ENCODE measurements at places on chromosomes 2 and 18.

- no peak for DNase-seq
These were observed 108.1 kb upstream of the SIX3 start for GRCh38 chr2:44833171-44834069.

DNA sequence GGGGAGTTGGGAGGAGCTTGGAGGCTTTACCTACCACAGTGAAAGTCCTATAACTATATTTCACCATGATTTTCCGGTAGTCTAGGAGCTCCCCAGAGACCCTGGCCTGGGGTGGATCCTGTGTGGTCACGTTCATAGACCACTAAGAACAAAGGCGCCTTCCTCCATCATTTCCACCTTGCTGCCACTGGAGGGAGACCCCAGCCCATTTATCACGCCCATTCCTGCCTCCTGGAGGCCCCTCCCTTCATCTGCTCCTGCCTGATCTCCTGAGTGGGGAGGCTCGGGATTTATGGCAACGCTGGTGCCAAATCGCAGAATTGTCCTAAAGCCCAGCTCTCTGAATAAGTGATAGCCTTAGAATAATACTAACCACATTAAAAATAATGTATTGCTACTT lies 507.6 kb upstream of the SPHKAP start:
- DNase-seq, result peak; percentile 10

- DNase-seq, result no peak
These were observed 151.4 kb downstream of the CHST9 start for GRCh38 chr18:27033722-27034121.

- no peak for DNase-seq
These were observed 548.6 kb upstream of the ZEB2 start for GRCh38 chr2:145068509-145068908.

DNA sequence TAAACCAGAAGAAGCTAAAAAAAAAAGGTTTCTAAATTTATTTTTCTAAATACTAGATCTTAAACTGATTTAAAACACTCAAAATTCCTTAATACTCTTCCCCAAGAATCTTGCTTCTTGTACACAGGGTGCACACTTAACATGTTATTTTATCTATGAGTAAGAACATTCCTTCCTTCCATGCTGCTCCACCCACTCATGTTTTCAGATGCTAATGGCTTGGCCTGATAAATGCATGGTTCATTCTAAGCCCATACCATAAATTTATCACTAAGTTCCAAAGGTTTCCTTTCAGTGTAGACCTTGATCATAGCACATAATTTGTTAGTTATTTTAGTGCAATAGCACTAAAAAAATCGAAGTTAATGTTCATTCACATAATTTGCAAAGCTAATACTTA lies 8.1 kb downstream of the FBXO48 start:
- no peak for DNase-seq

GRCh38 chr2:158243392-158243791 lies 141.7 kb downstream of the UPP2 start:
- DNase-seq, result no peak

- no peak for DNase-seq
These were observed 130.5 kb upstream of the SMAD2 start for GRCh38 chr18:48060970-48061369.

DNA sequence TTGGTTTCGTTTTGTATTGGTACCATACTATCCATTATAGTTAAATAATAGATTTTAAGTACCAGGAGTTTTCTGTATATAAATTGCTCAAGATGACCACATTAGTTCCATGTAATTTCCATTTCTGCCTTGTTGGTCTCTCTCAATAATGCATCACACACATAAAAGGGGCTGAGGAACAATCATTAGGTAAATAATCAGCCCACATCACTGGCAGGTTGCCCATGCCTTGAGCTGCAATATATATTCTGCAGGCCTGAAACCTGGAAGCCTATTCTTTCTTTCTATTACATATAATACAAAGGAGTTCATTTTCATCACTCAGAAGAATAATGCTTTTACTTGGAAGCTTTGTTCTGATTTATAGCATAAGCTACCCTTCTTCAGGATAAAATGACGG lies 616.1 kb upstream of the PKDCC start:
- peak; percentile 12 for DNase-seq

- DNase-seq, result no peak
These were observed 312.2 kb downstream of the PTH2R start for GRCh38 chr2:208718828-208719227.

GRCh38 chr2:159939946-159940345 lies 122.5 kb downstream of the PLA2R1 start:
- DNase-seq, result peak; percentile 11

DNA sequence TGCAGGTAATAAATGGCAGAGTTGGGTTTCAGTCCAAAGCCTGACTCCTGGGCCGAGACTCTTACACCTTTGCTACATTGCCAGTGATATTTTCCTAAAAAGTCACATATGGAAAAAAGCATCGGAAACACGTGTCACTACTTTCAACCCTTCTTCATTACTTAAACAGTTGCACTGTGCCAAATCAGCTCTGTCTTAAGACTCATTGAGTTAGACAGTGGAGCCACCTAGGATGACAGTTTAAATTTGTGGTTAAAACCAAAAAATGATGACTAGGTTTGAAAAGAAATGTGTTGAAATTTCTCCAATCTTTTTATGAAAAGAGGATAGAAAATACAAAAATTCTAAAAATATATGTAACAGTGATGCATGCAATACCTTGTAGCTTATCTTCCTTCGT lies 97.5 kb downstream of the TMEM247 start:
- DNase-seq, result no peak

- DNase-seq, result peak; percentile 26
These were observed 1.3 kb upstream of the MYT1L start for GRCh38 chr2:2332381-2332780.

- no peak for DNase-seq
These were observed 320.1 kb downstream of the CYP26B1 start for GRCh38 chr2:71827524-71827901.

GRCh38 chr2:165803123-165803760 lies 9.2 kb upstream of the GALNT3 start:
- DNase-seq, result no peak

- no peak for DNase-seq
These were observed 67.9 kb downstream of the NCAPH start for GRCh38 chr2:96403481-96403880.

DNA sequence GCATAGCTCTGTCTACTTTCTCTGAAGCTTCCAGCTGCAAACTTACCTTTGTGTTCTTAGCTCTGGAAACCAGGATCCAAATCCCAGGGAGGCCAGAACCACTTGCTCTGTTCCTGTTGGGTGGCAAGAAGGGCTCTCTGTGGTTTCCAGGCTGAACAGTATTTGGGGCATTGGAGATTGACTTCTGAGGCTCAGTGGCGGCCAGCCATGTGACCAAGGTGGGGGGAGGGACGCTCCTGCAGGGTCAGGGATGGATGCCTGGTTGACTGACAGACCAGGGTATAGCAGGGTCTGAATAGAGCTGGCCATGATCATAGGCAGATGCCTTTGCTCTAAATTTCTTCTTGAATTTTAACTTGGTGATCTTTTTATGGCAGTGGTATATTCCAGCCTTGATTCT lies 15.1 kb downstream of the SLC4A5 start:
- no peak for DNase-seq
